ENCODE measurements at places on chromosomes 3 and 15. TPM values are rescaled to one million over a fixed set of nuclear protein-coding genes. Genes with fewer than 3 reads are reported as not detected.

Gene GOLGA6L22
- total RNA-seq, result not detected

Gene NANOGP8
- total RNA-seq, result 0.20 TPM

Gene PP2D1
- total RNA-seq, result not detected

Gene PDZRN3
- not detected for total RNA-seq

Gene PPM1L
- 2.5 TPM for total RNA-seq

Gene CLDN16
- total RNA-seq, result 0.39 TPM

Gene CCDC50
- 164 TPM for total RNA-seq

Gene ESYT3
- 0.05 TPM for total RNA-seq

Gene ZNF619
- total RNA-seq, result 3.7 TPM

Gene PSTPIP1
- 0.60 TPM for total RNA-seq

Gene RTP3
- not detected for total RNA-seq

Gene AVEN
- total RNA-seq, result 26.2 TPM

Gene SERPINI2
- total RNA-seq, result not detected

Gene SPATA12
- 0.13 TPM for total RNA-seq

Gene PRKCI
- 20.5 TPM for total RNA-seq

Gene MEIS2
- total RNA-seq, result 4.9 TPM

Gene SLC15A2
- total RNA-seq, result not detected

Gene ARPIN
- total RNA-seq, result 12.8 TPM

Gene FXR1
- 93.1 TPM for total RNA-seq

Gene CTXN2
- not detected for total RNA-seq

Gene ISL2
- total RNA-seq, result 0.27 TPM

Gene CHRM5
- total RNA-seq, result not detected

Gene IL20RB
- total RNA-seq, result 0.07 TPM

Gene GATM
- total RNA-seq, result 0.69 TPM

Gene SLC24A5
- total RNA-seq, result not detected

Gene C3orf22
- total RNA-seq, result not detected

Gene SLC22A14
- not detected for total RNA-seq

Gene KLHL6
- total RNA-seq, result 12.3 TPM

Gene TMC3
- total RNA-seq, result not detected

Gene FSIP1
- 0.47 TPM for total RNA-seq

Gene CCDC51
- 18.2 TPM for total RNA-seq

Gene CLK3
- 64.1 TPM for total RNA-seq

Gene OR5K2
- not detected for total RNA-seq

Gene EPHA3
- total RNA-seq, result 0.07 TPM

Gene RBP2
- not detected for total RNA-seq

Gene GOLGA8K
- total RNA-seq, result not detected

Gene PRC1
- 177 TPM for total RNA-seq

Gene ZNF662
- total RNA-seq, result 1.1 TPM

Gene KLHL40
- total RNA-seq, result not detected

Gene TPRA1
- 49.0 TPM for total RNA-seq

Gene AADAC
- total RNA-seq, result 0.87 TPM

Gene CCR8
- total RNA-seq, result not detected

Gene FAM81A
- 0.20 TPM for total RNA-seq
